ENCODE measurements at places on chromosomes 11 and 22.
A peak's percentile ranks its signal among the peaks of the same experiment; 100 is the strongest.

DNA sequence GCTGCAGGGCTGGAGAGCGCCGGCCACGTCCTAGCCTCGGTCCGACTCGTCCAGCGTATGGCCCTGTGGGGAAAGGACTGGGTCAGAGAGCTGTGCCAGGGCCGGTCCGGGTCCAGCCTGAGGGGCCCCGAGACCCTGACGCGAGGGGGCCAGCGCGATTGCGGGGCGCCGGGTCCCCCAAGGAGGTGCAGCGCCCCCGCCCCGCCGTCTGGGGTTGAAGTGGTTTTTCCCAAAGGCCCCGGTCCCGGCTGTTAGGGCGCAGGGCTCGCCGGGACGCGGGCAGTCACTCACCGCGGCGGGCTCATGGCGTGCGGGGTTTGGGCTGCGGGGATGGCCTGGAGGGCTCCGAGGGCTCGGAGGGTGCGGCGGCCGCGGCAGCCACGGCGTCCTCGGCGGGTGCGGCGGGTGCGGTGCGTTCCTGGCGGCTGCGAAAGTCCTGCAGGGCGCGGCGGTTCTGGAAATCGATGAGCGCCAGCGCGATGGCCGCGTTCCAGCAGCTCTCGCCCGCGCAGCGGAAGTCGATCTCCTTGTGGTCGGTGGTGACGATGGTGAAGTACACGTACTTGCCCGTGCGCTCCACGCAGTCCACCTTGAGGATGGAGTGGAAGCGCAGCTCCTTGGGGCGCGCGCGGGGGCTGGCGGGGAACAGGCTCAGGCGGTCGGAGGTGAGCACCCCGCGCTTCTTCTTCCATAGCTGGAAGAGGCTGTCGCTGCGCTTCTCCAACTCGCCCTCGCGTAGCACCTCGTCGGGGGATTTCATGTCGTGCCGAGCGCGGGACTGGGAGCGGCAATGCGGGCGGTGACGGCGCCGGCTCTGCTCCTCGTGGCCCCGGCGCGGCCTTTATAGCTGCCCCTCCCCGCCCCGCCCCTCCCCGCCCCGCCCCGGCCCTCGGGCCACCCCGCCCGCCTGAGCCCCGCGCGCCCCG lies at the start of gene PHLDA2:
Gene PHLDA2 (minus strand): TSS at position 816 of the 926 bp plus-strand sequence. CDS start 56 bp downstream, at position 760.
- DNase-seq = peak; percentile 71

GRCh38 chr22:38193580-38193979 lies 8.2 kb upstream of the MAFF start:
- DNase-seq = no peak

DNA sequence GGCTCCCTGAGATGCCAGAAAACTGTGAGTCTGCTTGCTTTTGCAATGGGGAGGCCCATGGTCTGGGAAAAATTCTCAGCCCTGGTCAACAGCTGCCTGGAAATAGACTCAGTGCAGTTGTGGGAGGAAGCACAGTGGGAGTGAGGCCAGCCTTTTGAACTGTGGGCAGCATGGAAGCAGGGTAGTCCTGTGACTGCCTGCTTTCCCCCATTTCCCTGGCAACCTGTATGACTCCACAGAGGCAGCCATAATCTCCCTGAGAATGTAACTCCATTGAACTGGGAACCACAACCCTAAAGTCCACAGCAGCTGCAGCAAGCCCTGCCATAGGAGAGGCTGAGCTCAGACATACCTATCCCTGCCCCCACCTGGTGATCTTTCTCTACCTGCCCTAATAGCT lies 494.6 kb upstream of the FAT3 start:
- no peak for DNase-seq

GRCh38 chr11:74144592-74144991 lies 26.2 kb downstream of the C2CD3 start:
- DNase-seq = no peak

- no peak for DNase-seq
Observed at GRCh38 chr11:65206441-65206841, 24.7 kb downstream of the CAPN1 start.

- no peak for DNase-seq
Observed at GRCh38 chr11:88035271-88035670, 140.0 kb downstream of the RAB38 start.

Measured in T-helper 1 cell (primary cell).